Activated CD4-positive, alpha-beta T cell treated with anti-CD3 and anti-CD28 coated beads, Interleukin-2, amount 10 ng/mL, durations not matched to agents 7 days and 5 days (primary cell): ENCODE measurements at places on chromosomes 7 and 10.

DNA sequence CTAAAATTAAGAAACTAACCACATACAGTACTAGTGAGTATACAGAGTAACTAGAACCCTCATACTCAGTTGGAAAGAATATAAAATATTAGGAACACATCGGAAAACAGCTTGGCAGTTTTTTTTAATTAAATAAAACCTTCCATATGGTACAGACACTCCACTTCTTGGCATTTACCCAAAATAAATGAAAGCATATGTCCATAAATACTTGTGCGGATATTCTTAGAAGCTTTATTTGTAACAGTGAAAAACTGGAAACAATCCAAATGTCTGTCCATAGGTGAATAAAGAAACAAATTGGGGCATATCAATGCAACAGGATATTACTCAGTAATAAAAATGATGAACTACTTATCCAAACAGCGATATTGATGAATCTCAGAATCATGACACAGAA, 410.0 kb downstream of the HTR7 start:
- H3K4me1 ChIP-seq: no peaks in the 10 kb centered on the region
- DNase-seq: no peak
- no peak overlapping the region for H3K27ac ChIP-seq
- no peak overlapping the region for H3K4me3 ChIP-seq
- H3K36me3 ChIP-seq: no peaks in the 10 kb centered on the region

- H3K4me1 ChIP-seq: peaks cover 2% of the 10 kb centered on the region
- peaks cover 5% of the 10 kb centered on the region for H3K27me3 ChIP-seq
- DNase-seq: no peak
- H3K36me3 ChIP-seq: no peaks in the 10 kb centered on the region
- no peak overlapping the region for H3K27ac ChIP-seq
Observed at GRCh38 chr10:4407783-4408182, 418.2 kb upstream of the AKR1E2 start.

- no peaks in the 10 kb centered on the region for H3K36me3 ChIP-seq
- DNase-seq: no peak
- no peak overlapping the region for H3K4me3 ChIP-seq
- no peak overlapping the region for H3K27ac ChIP-seq
Observed at GRCh38 chr7:40331915-40332314, 197.1 kb downstream of the SUGCT start.

GRCh38 chr10:636769-637168, 52.7 kb downstream of the DIP2C start:
- H3K36me3 ChIP-seq: no peaks in the 10 kb centered on the region
- no peaks in the 10 kb centered on the region for H3K4me1 ChIP-seq
- no peak overlapping the region for H3K27ac ChIP-seq
- no peak overlapping the region for H3K4me3 ChIP-seq
- no peak for DNase-seq
- peaks cover 16% of the 10 kb centered on the region for H3K27me3 ChIP-seq

DNA sequence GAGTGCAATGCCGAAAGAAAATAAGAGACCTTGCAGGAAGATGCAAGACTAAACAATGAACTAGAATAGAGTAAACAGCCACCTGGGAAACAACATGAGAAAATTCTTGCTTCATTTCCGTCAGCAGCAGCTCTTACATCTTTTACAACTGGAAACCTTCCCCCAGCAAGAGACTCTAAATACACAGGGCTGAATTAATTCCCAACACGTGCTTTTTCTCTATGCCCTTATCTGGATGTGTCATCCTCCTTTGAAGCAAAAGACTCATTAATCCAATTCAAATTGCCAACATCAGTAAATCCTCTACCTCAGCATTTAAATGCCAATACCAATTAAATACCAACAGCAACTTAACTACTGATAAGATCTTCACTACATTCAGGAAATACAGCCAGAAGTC, 99.0 kb upstream of the PDE1C start:
- no peaks in the 10 kb centered on the region for H3K36me3 ChIP-seq
- no peaks in the 10 kb centered on the region for H3K4me1 ChIP-seq
- no peak overlapping the region for H3K27ac ChIP-seq
- DNase-seq: no peak
- H3K4me3 ChIP-seq: no peak overlapping the region
- no peaks in the 10 kb centered on the region for H3K27me3 ChIP-seq

DNA sequence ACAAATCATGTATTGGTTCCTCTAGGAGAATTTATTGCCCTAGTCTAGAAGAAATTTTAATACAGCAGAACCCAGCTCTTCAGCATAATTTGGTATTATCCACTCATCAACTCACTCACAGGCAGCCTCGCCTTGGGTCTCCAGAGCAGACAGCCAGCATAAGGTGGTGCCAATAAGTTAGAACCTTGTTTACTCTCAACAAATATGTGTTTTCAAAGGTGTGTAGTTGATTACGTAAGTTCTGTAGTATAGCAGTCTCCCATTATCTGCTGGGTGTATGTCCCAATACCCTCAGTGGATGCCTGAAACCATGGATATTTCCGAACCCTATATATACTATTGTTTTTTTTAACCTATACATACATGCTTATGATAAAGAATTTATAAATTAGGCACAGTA, 522.5 kb upstream of the LRRN3 start:
- no peak overlapping the region for H3K4me3 ChIP-seq
- H3K27me3 ChIP-seq: no peaks in the 10 kb centered on the region
- no peak overlapping the region for H3K27ac ChIP-seq
- H3K36me3 ChIP-seq: no peaks in the 10 kb centered on the region

DNA sequence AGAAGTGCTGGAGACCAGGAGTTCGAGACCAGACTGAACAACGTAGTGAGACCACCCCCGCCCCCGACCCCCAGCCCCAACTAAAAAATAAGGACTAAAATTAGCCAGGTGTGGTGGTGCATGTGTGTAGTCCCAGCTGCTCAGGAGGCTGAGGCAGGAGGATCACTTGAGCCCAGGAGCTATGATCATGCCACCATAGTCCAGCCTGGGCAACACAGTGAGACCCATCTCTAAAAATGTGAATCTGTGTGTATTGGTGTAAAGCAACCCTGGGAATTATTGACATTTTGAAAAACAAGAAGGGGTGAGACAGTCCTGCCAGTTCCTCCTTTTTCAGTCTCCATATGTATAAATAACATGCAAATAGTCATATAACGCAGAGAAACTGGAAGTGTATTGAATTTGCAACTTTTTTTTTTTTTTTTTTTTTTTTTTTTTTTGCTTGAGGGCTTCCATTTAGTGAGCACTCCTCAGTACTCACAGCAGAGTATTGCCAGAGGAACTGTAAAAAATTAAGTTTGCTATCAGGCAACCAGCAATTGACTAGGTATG, 3.4 kb upstream of the ITGB1 start:
- H3K27ac ChIP-seq: no peak overlapping the region
- peaks cover 3% of the 10 kb centered on the region for H3K36me3 ChIP-seq
- peaks cover 24% of the 10 kb centered on the region for H3K4me1 ChIP-seq
- H3K27me3 ChIP-seq: peaks cover 11% of the 10 kb centered on the region
- no peak for DNase-seq

- no peak for DNase-seq
- H3K27ac ChIP-seq: no peak overlapping the region
- no peak overlapping the region for H3K4me3 ChIP-seq
Observed at GRCh38 chr7:159136442-159136841, 8.2 kb downstream of the VIPR2 start.

DNA sequence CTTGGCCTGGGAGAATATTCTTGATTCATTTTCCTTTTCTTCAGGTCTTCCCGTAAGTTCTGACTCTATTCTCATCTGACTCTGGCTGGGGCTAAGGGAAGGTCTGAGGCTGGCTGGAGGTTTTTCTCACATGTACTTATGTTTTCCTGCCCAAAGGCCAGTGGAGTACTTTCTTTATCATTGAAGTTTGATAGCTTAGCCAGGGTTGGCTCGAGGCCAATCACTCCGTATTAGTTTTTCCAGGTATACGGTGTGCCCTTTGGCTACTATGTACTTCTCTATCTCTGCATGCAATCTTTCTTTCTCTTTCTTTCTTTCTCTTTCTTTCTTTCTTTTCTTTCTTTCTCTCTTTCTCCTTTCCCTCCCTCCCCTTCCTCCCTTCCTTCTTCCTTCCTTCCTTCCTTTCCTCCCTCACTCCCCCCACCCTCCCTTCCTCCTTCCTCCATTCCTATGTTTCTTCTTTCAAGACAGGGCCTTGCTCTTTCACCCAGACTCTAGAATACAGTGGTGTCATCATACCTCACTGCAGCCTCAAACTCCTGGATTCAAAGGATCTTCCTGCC, 26.8 kb upstream of the VKORC1L1 start:
- no peaks in the 10 kb centered on the region for H3K27me3 ChIP-seq
- no peak for DNase-seq
- H3K27ac ChIP-seq: no peak overlapping the region
- no peaks in the 10 kb centered on the region for H3K4me1 ChIP-seq

- DNase-seq: no peak
- no peaks in the 10 kb centered on the region for H3K4me1 ChIP-seq
- no peak overlapping the region for H3K4me3 ChIP-seq
- peaks cover 10% of the 10 kb centered on the region for H3K27me3 ChIP-seq
- H3K36me3 ChIP-seq: no peaks in the 10 kb centered on the region
Observed at GRCh38 chr10:97080051-97080776, 105.5 kb downstream of the SLIT1 start.

DNA sequence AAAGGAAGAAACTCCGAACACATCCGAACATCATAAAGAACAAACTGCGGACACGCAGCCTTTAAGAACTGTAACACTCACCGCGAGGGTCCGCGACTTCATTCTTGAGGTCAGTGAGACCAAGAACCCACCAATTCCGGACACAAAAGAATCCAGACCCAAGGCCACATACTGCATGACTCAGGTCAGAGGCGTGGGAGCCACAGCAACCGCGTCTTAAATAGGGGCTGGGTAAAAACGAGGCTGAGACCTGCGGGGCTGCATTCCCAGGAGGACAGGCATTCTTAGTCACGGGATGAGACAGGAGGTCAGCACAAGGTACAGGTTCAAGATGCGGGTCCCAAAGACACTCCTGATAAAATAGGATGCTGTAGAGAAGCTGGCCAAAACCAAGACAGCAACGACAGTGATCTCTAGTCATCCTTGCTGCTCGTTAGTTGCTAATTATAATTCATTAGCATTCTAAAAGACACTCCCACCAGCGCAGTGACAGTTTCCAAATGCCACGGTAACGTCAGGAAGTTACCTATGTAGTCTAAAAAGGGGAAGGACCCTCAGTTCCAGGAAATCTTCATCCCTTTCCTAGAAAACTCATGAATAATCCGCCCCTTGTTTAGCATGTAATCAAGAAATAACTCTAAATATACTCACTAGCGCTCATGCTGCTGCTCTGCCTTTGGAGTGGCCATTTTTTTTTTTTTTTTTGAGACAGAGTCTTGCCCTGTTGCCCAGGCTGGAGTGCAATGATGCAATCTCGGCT, 19.3 kb downstream of the AP5Z1 start:
- H3K36me3 ChIP-seq: peaks cover 14% of the 10 kb centered on the region
- DNase-seq: no peak
- no peaks in the 10 kb centered on the region for H3K27me3 ChIP-seq
- H3K4me1 ChIP-seq: peaks cover 13% of the 10 kb centered on the region
- H3K27ac ChIP-seq: no peak overlapping the region

GRCh38 chr10:45197816-45198485, 117.5 kb downstream of the OR13A1 start:
- no peak overlapping the region for H3K27ac ChIP-seq
- H3K4me3 ChIP-seq: no peak overlapping the region
- no peaks in the 10 kb centered on the region for H3K4me1 ChIP-seq
- no peak for DNase-seq
- H3K36me3 ChIP-seq: no peaks in the 10 kb centered on the region

DNA sequence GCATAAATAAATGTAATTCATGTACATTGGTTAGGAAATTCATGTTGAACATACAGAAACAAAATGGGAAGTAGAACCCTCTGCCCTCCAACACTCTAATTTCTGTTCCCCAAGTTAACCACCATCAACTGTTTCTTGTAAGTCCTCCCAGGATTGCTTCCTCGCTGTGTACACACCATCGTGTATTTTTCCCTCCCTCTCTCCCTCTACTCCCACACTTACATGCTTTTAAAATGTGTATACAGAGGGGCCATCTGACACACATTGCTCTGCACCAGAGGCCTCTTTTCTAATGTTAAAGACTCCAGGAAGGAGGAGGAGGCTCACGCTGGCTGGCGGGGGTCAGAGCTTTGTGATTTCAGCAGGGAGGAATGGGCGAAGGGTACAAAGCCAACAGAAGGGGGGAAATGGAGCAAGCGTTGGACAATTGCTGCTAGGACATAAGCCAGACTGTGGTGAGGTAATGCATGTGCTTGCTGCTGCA, 1.9 kb upstream of the EPHA1 start:
- H3K36me3 ChIP-seq: peaks cover 2% of the 10 kb centered on the region
- peaks cover 39% of the 10 kb centered on the region for H3K4me1 ChIP-seq
- no peak overlapping the region for H3K27ac ChIP-seq
- no peak for DNase-seq
- H3K4me3 ChIP-seq: no peak overlapping the region
